Type B pancreatic cell (in vitro differentiated cells): ENCODE measurements at places on chromosomes 2 and 18.

DNA sequence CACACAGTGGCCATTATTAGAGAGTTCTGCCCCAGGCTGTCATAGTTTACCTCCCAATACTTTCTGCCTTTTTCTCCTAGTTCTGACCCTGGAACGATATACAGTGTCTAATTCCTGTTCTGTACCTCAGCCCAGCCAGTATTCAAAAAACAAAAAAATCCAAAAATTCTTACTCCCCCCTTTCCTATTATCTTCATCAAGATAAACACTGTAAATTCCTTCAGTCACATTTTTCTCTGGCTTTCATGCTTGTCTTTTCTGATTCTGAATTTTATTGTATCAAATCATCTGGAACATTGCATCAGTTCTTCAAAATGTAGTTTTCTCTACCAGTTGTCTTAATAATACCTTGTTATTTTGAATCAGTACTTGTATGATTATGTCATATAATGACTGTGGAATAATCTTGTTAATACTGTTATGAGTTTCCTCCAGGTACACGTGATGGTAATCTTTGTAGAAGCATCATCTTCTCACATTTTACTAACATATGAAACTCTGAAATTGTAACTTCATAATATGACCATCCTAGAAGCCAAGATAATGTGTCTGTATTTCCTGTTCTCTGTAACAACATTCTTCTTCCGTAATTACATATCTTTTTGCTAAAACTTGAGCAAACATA, 79.0 kb upstream of the NOSTRIN start:
- DNase-seq: no peak
- H3K27me3 ChIP-seq: no peaks in the 10 kb centered on the region
- H3K4me3 ChIP-seq: no peak overlapping the region
- H3K27ac ChIP-seq: no peak overlapping the region
- peaks cover 51% of the 10 kb centered on the region for H3K36me3 ChIP-seq

DNA sequence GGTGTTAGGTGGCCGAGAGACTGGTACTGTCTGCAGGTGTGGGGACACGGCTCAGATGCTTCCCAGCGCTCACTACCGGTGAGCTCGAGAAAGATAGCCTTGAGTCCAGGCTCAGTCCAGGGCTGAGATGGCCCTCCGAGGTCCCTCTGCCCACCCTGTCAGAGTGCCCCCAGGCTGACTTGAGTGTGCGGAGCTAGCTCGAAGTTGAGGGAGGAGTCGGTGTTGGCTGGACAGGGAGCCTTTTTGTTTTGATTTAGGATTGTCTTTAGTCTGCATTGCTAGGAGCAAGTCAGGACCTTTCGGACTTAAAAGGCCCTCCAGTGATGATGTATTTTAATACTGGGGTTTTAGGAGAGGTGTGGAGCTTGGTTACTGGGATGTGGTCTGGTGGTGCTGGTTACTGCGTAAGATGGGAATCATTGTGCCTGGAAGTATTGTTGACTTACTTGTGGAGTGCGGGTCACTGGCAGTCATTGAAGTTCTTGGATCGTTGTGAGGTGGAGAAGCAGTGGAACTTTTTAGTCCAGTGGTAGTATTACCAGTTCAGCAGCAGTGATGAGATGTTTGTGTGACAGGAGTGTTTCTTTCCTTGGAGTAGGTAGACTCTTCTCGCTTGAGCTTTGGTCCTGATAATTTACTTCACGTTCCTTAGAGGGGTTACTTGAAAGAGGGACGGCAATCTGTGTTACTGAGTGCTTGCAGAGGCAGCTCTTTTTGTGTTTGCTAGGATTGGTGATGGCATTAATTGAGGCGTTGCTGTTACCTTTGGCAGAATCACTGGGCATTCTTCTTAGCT, 633 bp downstream of the KIAA1328 start:
- no peaks in the 10 kb centered on the region for H3K27me3 ChIP-seq
- H3K27ac ChIP-seq: peak overlapping the region; percentile 92
- DNase-seq: no peak
- peaks cover 26% of the 10 kb centered on the region for H3K4me1 ChIP-seq
- H3K36me3 ChIP-seq: peaks cover 19% of the 10 kb centered on the region
- H3K4me3 ChIP-seq: peak overlapping the region; percentile 93

- DNase-seq: no peak
- no peaks in the 10 kb centered on the region for H3K27me3 ChIP-seq
- H3K36me3 ChIP-seq: no peaks in the 10 kb centered on the region
- no peak overlapping the region for H3K27ac ChIP-seq
- no peak overlapping the region for H3K4me3 ChIP-seq
Measured at GRCh38 chr2:21441442-21441841, 317.7 kb downstream of the TDRD15 start.

GRCh38 chr2:40380041-40380440, 71.8 kb downstream of the SLC8A1 start:
- H3K27me3 ChIP-seq: no peaks in the 10 kb centered on the region
- H3K27ac ChIP-seq: no peak overlapping the region
- no peaks in the 10 kb centered on the region for H3K4me1 ChIP-seq
- DNase-seq: no peak
- peaks cover 17% of the 10 kb centered on the region for H3K36me3 ChIP-seq
